ENCODE measurements at places on chromosomes 11 and 22.

DNA sequence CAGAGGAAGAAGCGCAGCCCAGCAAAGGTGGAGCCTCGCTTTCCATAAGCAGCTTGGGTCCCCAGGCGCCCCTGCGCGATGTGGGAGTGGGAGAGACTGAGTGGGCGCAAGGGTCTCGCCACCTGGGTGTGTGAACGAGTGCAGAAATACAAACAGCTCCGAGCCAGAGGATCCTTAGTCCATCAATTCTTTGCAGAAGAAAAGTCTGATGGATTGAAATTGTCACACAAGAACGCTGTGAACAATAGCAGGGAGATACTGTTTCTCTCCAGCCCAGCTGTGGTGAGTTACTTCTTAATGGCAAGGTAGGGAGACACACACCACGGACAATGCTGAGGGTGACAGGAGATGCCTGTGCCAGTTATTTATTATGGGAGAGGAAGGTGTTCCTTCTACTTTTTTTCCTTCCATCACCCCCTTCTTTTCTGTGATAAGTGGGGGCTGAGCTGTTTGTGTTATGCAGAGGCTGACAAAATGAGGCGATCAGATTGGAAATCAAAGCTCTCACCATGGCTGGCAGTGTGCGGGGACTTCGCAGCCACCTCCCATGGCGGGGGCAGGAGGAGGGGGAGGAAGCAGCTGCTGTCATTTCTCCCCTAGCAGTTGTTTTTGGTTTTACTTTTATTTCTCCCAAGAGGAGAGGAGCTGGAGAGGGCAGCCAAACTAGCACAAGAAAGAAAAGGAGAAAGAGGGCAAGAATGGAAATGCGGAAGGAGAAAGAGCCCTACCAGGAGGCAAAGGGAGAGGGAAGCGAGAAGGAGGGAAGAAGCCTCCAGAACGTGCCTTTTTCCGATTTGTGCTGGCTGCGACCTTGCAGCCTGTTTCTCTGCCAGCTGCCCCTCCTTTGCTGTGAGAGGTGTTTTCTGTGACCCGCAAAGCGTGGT, 755.8 kb downstream of the NTM start:
- DNase-seq = peak; percentile 24

- DNase-seq = peak; percentile 72
These were observed 99.7 kb upstream of the IGLL5 start for GRCh38 chr22:22787786-22788459.

- no peak for DNase-seq
These were observed 138.5 kb downstream of the RAB38 start for GRCh38 chr11:88036701-88037100.

DNA sequence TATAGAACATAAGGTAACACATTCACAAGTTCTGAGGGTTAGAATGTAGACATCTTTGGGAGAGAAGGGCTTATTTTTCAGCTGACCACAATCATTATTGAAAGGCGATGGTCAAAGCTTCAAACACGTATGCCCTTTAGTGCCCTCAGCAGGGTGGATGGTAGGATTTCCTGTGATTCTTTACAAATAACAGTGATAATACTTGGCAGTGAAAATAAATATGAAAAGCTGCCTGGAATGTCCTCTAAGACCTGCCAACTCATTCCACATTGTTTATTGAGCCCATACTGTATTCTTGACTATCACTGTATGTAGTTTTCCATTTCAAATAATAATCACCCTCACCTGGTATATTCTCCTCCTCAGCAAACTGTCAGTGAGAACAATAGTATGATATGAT, 13.7 kb upstream of the MPEG1 start:
- no peak for DNase-seq

- DNase-seq = no peak
These were observed 11.6 kb downstream of the DDX17 start for GRCh38 chr22:38494498-38494897.

DNA sequence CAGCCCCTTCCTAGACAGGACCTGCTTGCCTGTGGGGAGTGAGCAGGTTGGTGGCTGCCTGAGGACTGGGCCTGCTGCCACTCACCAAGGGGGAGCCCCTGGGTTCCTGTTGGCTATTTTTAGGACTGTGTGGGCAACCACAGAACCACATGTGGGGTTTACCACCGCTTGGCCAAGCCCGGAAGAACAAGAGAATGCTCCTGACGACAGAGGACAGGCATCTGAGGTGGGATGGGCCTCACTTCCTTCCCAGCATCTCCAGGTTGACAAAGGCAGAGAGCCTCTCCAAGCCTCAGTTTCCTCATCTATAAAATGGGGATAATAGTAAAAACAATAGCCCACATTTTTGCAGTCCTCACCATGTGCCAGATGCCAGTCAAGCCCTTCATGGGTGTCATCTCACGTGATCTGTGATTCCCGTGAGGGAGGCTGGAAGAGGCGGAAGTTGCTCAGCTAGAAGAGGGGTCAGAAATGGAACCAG, 43.6 kb downstream of the LRRC32 start:
- DNase-seq = peak; percentile 93

Data from GM12865 (cell line).